Effector CD4-positive, alpha-beta T cell (primary cell): ENCODE measurements at places on chromosomes 7 and 10.

DNA sequence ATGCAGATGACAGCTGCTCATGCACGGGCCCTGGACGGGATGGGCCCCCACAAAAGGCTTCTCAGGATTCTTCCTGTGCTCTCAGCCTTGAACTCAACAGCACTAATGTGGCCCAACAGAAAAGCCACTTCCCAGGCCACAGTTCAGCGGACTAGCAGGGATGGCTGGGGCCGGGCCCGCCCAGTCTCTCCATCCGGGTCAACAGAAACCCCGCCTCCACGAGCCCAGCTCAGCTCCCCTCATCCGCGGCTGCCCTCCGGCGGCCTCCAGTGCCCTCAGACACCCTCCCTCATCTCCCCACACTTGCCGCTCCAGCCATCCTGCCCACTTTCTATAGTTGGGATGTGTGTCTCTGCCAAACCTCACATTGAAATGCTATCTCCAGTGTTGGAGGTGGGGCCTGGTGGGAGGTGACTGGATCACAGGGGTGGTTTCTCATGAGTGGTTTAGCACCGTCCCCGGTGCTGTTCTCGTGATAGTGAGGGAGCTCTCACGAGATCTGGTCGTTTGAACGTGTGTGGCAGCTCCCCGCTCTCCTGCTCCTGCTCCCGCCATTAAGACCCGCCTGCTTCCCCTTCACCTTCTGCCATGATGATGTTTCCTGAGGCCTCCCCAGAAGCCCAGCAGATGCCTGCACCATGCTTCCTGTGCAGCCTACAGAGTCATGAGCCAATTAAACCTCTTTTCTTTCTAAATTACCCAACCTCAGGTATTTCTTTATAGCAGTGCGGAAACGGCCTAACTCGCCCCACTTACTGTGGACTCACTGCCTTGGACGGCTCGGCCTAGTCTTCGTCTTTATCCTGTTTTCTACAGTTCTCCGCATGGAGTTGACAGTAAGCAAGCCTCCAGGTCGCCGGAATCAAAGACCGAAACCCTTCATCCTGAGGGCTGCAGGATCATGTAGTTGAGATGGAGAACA is 169.9 kb upstream of the RNF32 start:
- no peak for DNase-seq

DNA sequence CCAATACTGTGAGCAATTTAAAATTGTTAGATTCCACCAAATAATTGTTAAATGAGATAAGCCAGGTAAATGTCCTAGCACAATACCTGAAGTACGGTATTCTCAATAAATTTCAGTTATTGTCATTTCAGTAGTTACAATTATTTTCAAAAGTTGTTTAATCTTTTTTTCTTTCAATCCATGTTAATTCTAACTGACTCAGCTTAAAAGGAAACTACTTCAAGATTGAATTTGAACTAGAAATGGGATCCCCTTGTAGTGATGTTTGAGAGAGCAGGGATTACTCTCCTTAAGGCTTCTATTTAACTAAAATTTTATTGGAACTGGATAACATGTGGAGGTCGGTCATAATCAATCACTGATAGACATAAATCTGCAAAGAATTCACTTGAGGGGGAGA is 6.9 kb upstream of the AKR1E2 start:
- DNase-seq, result no peak

GRCh38 chr7:128961030-128961659 is 23.4 kb downstream of the IRF5 start:
- no peak for DNase-seq

GRCh38 chr10:77756319-77757232 is 119.0 kb upstream of the KCNMA1 start:
- DNase-seq, result no peak

GRCh38 chr7:32887395-32887794 is 4.2 kb downstream of the KBTBD2 start:
- DNase-seq, result no peak

- no peak for DNase-seq
Measured at GRCh38 chr7:22066522-22066921, 120.8 kb upstream of the CDCA7L start.

DNA sequence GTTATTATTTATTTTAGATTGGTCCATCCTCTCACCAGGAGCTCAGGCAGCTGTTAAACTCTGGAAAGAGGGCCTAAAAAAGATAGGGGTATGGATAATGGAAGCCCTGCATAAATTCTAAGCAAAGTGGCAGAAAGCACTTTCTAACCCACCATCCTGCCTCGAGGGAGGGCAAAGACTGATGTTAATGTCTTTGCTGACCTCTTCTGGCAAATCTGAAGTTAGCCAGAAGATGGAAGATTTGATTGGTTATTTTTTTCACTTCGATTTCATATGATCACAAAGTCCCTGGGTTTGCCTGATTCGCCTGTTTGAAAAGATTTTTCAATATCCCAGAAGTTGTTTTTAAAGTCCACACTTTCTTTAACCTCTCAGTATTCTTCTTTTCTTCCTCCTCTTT is 24.8 kb downstream of the OR9A2 start:
- no peak for DNase-seq

DNA sequence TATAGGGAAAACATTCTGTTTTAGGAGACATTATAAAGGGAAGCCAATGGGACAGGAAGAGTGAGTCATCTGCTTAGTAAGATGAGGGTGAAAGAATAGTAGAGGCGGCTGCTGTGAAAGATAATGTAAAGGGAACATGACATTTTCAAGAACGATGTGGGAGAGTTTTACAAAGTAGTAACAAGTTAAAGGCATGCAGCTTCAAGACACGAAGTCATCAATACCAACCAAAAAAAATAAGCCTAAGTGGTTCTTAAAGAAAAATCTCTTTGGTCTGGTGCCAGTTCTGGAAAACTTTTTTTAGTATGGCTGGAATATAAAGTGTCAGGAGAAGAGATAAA is 6.1 kb downstream of the GSTO1 start:
- DNase-seq, result no peak

- DNase-seq, result no peak
Measured at GRCh38 chr10:12797471-12798262, 203.8 kb downstream of the CCDC3 start.

DNA sequence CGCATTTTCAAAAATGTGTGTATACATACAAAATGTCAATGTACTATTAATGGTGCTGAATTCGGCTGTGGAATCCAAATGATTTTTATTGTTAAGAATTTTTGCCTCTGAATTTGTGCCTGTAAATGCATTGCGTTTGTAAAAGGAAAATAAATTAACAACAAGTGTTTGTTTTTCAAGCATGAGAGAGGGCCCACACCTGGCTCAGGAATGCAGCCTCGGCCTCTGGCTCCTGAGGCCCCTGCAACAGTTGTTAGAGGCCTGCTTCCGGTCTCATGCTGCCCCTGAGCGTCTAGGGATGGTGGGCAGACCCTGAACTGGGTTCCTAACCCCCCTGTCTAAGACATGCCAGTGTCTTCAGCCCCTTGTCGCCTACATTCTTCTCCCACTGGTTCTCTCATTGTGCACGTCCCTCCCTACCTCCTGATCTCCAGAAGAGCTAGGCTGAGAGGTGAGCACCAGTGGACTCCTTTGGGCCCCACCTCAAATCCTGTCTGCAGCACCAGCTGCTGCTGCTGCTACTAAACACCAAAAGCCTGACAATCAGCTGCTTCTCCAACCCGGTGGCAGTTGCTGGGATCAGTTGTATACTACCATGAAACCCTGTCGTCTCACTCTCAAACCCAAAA is 1.9 kb upstream of the BTBD16 start:
- DNase-seq, result no peak

DNA sequence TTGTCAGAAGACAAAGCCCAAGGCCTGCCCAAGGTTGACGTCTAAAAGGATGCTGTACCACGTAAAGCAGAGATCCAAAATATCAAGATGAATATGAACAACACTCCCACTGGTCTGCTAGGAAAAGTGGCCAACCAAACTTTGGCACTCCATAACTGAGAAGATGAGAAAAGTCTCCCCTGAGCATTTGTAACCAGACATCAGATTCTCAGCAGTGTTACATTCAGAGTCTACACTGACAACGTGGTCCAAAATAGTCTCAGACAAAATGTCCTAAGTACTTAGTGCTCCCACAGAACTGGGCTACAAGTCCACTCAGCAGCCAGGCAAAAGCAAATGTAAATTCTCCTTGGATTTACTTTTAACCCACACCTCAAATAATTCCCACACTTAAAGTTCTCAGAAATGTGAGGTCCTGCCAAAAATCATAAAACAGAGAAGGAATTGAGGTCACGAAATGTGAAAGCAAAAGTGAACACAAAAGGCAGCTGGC is 185.1 kb upstream of the NOBOX start:
- no peak for DNase-seq

DNA sequence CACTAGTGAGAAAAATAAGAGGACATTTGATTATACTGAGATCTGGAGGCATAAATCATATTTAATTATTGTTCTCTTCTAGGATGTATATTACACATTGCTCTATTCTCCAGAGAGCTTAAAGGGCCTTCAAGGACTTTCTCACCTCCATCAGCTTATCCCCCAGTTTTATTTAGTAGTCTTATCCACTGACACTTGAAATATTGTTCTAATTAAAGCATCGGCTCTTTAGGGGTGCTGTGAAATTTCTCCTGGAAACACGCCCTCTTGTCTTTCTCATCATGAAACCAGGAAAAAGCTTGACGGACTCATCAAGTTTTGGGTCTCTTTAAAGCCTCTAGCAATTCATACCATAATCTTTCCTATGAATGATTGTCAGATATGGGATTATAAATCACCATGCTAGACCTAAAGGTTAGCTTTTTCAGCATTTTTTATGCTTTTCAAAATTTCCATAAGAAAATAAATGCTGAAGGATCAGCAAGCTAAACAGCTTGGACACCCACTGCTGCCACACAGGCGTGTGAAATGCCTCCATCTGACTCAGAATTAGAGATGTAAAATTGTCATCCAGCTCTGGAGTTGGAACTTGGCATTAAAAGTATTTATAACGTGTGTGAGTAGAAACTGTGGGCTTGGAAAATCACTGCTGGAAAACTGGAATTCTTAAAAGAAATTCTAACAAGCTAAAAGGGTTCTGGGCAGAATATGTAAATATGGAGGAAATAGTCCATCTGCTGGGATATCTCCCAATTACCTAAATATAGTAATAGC is 216.3 kb downstream of the CHRM2 start:
- DNase-seq, result no peak

- DNase-seq, result no peak
Measured at GRCh38 chr7:89474456-89474855, 678.9 kb upstream of the TEX47 start.

- DNase-seq, result no peak
Measured at GRCh38 chr10:48478469-48478868, 126.4 kb downstream of the ARHGAP22 start.

- no peak for DNase-seq
Measured at GRCh38 chr7:101915000-101915399, 97.6 kb downstream of the CUX1 start.

DNA sequence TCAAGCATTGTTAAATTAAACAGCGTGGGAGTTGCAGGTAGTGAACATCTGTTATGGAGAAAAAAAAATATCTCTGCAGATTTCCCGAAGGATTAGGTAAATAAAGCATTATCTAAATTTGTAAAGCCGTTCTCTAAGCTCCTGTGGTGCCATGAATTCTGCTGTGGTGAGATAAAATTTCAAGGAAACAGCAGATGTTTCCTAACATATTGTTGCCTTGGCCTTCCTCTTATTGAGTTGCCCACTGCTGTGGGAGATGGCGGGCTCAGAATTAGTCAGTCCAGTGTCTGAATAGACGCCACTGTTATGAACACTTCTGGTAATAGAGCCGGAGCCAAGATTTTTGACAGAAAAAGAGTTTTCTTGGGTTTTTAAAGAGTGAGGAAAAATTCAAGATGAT is 82.6 kb upstream of the ELMO1 start:
- no peak for DNase-seq

- DNase-seq, result no peak
Measured at GRCh38 chr7:47638679-47639315, 56.9 kb upstream of the TNS3 start.

GRCh38 chr10:132685101-132685891 is 100.7 kb downstream of the NKX6-2 start:
- DNase-seq, result no peak

DNA sequence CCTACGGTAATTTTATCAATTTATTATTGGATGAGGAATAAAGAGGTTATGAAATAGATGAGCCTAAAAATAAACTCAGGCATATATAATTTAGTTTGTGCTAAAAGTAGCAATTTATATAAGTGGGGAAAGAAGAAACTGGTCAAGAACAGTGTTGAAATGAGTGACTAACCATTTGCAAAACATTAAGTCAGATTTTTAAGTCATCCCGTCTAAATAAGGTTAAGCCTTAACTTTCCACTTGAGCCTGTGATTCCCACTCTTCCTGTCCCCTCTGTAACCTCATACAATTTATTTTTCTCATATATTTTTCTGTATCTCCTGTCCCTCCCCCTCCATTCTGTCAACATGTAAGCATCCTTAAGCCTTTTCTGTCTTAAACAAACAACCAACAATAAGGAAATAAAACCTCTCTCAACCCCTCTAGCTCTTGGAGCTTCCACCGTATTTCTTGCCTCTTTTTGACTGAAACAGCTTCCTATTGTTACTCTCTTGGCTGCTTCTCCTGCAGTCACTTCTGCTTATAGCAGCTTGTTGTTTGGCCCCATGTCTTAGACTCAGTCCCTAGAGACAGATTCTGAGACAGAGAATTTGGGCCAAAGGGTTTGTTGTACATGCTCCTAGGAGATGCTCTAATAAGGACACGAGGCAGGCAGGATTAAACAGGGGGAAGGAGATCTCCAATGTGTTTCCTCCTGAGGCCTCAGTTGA is 109.7 kb downstream of the GNAI1 start:
- DNase-seq, result no peak

- no peak for DNase-seq
Measured at GRCh38 chr7:123845823-123846216, 851 bp downstream of the HYAL4 start.

DNA sequence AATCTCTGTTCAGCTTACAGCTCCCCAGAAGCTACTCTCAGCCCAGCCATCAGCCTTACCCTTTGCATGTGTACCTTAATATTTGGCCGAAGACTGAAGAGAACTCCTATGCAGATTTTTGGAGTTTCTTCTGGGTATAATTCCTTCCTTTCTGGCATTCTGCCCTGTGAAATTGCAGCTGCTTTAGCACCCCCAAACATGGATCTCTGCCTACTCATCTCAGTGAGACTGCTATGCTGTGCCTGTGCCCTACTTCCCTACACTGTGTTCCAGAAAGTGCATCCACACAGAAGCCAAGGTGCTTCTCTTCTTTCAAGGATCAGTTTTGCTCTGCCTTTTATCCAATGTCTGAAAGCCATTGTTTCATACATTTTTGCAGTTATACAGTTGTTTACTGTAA is 81.6 kb downstream of the NPY start:
- no peak for DNase-seq

- no peak for DNase-seq
Measured at GRCh38 chr10:59589796-59590195, 119.9 kb downstream of the SLC16A9 start.

- no peak for DNase-seq
Measured at GRCh38 chr10:97412891-97413304, 11.8 kb upstream of the RRP12 start.
